Activated CD8-positive, alpha-beta T cell treated with anti-CD3 and anti-CD28 coated beads for 36 hours (primary cell): ENCODE measurements at places on chromosomes 11 and 22. TPM values are rescaled to one million over a fixed set of nuclear protein-coding genes. Genes with fewer than 3 reads are reported as not detected.

Gene FXYD2
- 6.7 TPM for total RNA-seq

- DNase-seq: no peak
Observed at GRCh38 chr11:65808744-65809341, 22.0 kb downstream of the OVOL1 start.

Gene TNRC6B
- 42.6 TPM for total RNA-seq

- no peak for DNase-seq
Observed at GRCh38 chr11:132072858-132073211, 702.4 kb downstream of the NTM start.

Gene IFITM1
- 304 TPM for total RNA-seq

Gene FBXO7
- 77.2 TPM for total RNA-seq

DNA sequence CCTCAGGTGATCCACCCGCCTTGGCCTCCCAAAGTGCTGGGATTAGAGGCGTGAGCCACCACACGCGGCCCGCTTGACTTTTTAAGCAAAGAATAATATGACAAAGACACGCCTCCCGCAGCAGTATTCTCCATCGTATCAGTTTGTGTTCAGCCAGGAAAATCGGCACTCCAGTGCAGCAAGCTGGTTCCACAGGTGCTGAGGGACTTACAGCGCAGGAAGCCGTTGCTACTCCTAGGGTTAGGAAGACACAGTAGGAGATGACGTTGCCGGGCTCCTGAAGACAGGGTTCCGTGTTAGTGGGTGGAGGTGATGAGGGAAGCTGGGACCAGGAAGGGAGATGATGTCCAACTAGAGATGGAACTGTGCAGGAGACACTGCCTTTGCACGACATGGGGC, 65.8 kb upstream of the CECR2 start:
- DNase-seq: no peak

DNA sequence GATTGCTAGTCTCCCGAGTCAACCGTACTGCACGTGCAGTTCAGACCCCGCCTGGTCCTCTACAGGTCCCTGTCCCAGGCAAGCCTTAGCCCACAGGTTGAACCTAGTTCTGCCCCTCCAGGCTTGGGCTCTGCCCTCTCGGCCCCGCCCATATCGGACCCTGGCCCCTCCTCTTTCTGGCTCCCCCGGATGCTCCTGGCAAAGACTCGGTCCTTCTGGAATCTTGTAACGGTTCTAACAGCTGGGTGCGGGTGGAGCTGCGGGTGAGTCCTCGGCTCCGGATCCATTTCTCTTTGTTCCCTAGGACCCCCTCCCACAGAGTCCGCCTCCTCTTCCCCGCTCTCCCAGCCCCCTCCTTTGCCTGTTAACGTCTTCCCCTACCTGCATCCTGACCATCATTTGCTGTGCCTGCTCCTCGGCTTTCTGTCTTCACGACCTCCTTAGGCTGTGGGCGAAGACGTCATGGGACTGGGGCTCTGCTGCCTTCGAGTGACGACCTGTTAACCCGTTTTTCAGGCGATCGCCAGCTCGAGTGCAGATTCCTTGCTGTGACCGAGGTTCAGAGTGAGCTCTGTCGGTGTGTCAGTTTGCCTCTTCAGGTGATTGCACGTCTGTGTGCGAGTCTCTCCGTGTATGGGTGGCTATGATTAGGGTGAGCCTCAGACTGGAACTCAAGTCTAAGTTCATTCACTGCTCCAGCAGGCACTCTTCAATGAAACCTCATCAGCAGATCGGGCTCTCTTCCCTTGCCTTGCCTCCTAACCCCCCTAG, at the start of gene DNHD1:
DNHD1 (plus strand) TSS at position 212 of the 771 bp plus-strand sequence. CDS start 936 bp downstream, outside the sequence.
- DNase-seq: no peak

DNA sequence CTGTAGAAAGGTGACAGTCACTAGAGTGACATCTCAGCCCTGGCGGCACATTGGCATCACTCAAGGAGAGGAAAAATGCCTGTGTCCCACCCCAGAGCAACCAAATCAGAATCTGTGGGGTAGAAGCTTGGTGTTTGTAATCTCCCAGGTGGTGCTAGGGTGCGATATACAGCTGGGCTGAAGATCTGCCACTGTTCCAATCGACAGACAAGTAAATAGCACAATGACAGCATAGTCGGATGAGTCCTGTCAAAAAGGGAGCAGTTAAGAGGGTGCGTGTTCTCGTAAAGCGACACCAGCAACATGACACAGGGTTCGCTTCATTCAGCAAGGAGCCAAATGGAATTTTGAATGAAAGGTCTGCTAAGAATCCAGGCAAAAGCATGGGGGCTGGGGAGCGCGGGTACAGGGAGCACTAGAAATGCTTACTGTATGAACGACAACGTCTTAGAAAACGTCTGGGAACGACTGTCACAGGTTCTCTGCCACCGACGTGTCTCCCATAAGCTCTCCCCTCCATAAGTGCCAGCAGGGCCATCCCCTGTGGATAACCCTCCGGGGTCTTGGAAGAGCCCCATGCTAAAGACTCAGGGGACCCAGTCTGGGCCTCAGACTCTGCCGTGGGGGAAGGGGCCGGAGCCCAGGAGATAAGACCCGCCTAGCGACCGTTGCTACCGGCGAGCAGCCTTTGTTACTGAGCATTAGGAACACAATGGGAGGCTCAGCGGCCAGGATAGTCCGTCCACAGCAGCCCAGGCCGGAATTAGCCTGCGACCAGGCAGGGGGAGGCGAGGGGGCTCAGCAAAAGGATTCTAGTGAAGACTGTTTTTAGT, 20.8 kb downstream of the ADA2 start:
- DNase-seq: no peak

- DNase-seq: no peak
Observed at GRCh38 chr11:3893311-3893710, 37.8 kb downstream of the STIM1 start.

DNA sequence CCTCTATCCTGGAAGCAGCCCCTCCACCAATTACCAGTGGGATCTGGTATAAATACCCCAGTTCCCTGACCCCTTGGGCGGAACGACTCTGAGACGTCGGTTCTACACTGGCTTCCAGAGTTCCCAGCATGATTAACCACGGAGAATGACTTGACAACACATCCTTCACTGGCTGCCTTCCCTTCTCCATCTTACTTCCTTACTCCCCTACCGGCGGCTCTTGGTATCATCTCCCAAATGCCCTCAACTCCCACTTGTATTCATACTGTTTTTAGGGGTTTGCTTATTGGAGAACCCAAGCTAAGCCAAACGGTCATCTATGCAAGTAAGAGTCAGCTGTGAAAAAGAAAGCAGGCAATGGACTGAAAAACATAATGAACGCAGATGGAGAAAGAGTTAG, 56.1 kb downstream of the APOL3 start:
- no peak for DNase-seq

- peak; percentile 60 for DNase-seq
Observed at GRCh38 chr11:86068138-86068871, 579 bp downstream of the PICALM start.

Gene HSPB2
- not detected for total RNA-seq

GRCh38 chr11:36109850-36110606, 166.2 kb downstream of the LDLRAD3 start:
- no peak for DNase-seq

GRCh38 chr11:87942786-87943185, 232.5 kb downstream of the RAB38 start:
- DNase-seq: no peak

DNA sequence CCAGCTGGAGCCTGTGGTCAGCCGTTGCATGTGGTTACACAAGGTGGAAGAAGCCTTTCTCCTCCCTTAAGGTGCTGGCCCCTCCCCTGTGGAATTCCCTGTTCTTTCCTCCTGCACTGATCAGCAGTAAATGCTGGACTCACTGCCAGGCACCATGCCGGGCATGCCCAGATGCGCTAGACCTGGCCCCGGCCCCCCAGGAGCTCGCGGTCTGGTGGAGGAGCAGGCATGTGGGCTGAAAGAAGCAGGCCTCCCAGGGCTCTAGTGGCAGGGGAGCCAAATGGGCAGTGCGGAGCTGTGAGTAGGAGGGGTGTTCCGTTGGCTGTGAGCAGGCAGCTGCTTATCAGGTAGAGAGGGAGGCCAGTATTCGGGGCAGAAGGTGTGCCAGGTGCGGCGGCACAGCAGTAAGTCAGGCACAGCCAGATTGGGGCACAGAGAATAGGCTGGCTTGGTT, 10.2 kb downstream of the DGKZ start:
- peak; percentile 28 for DNase-seq

- DNase-seq: no peak
Observed at GRCh38 chr11:26950260-26950719, 43.6 kb upstream of the FIBIN start.

Gene FAM181B
- total RNA-seq: not detected

DNA sequence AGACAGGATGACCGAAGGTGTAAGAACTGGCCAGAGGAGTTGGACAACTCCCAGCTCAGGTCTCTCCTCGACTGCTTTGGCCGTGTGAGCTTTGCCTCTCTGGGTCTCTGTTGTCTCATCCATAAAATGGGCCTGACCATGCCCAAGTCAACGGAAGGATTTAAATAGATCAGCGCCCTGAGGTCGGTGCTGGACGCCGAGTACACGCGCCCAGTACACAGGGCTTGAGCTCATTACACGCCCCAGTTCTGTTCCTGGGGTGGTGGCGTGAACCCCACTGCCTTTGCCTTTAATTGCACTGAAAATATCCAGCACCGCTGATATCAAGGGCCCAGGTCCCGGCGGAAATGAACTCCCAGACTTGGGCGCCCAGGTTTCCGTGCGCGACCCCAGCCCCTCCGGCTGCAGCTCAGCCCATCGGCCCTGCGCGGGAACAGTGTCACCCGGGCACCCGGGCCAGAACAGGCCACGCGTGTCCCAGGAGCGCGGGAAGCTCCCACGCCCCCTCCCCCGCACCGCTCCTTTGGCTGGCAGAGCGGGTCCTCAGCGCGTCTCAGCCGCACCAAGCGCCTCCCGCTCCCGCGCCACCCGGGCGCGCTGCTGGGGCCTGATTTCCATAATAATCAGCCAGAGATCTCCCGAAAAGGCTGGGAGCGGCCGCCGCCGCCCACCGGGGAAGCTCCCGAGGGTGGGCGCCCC, 42.2 kb downstream of the CYTH4 start:
- DNase-seq: no peak

DNA sequence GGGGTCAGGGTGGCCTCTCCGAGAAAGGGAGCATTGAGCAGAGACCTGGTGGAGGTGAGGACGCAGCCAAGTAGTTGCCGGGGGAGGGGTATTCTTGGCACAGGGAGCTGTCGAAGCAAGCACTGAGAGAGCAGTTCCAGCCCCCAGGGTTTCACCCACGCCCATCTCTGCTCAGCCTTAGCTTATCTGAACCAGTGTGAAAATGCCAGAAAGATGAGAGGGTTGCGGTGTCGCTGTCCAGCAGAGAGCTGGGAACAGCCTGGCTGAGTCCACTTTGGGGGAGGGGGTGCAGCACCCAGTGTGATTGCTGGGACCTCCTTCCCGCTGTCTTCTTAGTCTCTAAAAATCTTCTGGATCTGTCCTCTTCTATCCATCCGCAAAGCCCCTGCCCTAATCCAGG, 123.3 kb upstream of the TBCEL start:
- no peak for DNase-seq

DNA sequence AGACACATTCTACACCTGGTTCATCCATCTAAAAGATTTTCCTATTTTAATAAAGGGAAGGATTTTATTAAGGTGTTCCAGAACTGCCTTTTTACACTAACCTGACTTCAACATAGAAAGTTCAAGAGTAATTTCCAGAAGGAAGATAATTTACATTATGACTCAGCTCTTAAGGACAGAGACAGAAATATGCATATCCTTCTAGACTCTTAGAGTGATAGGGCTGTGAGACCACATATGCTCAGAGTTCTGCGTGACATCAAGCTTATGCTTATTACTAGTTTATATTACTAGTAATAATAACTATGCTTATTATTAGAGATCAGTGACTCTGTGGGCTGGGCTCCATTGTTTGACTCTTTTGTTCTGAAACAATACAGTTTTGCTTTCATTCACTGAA, 4.6 kb downstream of the PDGFD start:
- no peak for DNase-seq

GRCh38 chr11:113161711-113162591, 152.4 kb upstream of the TTC12 start:
- DNase-seq: no peak

DNA sequence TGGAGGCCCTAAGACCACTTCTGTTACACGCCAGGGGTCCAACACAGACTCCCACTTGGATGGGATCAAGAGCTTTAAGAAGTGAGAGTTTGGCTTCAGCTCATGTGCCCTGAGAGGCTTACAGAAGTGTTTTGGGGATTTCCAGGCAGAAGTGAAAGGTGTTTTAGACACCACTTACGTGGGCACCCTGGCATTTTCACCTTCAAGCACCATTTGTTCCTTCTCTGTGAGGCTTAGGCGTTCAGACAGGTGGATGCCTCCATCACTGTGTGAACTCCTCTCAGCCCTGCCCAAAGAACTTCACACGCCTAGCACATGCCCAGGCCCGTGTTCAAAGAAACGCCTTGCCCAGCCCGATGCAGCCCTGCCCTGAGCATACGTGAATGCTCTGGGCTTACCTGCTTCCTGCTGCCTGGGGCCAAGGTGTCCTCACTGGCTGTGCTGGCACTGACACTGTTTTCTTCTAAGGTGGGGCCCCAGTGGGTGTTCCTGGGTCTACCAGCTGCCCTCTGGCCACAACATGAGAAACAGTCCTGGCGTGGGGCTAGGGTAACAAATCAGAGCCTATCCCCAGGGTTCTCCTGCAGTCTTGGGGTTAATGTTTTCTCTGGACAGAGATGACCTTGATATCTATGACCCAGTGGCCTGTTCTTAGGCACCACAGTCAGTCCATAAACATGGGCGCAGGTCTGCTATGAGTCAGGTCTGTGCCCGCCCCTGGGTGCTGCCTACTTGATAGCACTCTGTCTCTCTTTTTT, 34.0 kb downstream of the AMPD3 start:
- peak; percentile 11 for DNase-seq

Gene IFITM10
- 0.07 TPM for total RNA-seq

DNA sequence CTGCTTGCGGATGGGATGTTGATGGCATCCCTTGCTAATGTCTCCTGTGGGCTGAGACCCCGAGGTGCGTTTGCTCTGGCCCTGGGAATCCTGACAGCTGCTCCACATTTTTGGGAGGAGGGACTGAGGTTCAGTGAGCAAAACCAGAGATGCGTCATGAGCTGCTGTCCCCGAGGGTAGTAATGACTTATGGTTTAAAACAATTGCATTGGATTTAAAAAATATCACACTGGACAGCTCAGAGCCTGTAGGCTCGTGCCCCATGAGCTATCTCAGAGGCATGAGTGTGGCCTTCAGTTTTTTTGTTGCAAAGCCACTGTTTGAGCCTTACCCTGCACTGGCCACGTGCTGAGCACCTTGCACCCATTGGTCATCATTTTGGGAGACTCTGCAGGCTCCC, 20.9 kb upstream of the PARVG start:
- DNase-seq: no peak

- no peak for DNase-seq
Observed at GRCh38 chr22:42336527-42337227, 66.2 kb upstream of the TCF20 start.

GRCh38 chr11:47259232-47259977, 1.6 kb downstream of the NR1H3 start:
- DNase-seq: peak; percentile 59

GRCh38 chr11:94590352-94591041, 23.3 kb downstream of the PIWIL4 start:
- DNase-seq: no peak
